EL (cell line): ENCODE measurements at places on chromosomes 7 and 10.

DNA sequence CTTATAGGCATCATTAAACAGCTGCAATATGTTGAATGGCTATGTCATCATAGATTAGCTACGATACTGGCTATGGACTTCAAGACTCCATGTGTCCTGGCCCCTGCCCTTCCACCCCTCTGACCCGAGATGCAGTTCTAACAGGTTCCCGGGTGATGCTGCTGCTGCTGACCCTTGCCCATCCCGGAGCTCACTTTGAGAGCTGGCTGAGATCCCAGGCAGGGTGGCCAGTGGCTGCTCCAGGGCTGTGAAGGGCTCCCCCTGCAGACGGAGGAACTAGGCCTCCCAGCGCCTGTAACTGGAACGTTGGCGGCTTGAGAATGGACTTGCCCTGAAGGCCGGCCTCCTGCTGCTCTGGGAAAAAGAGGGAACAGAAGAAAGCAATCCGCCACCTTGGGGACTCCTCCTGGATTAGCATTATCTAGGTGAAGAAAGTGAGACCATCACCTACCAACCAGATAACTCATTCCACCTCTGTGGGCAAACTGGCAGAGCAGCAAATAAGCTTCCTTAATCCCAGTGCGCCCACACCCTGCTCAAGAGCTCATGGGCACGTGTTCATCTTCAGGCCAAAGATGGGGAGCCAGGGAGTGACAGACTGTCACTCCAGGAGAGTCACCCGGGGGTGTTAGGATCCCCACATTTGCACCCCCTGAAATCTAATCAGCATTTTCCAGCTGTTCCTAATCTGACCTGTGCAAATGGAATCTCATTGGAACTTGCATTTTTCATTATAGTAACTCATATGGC, 56.8 kb downstream of the PARP12 start:
- DNase-seq = peak; percentile 13

GRCh38 chr10:117463545-117463920, 79.0 kb upstream of the EMX2 start:
- no peak for DNase-seq

GRCh38 chr10:28986117-28986792, 302.6 kb upstream of the LYZL1 start:
- DNase-seq = peak; percentile 9

DNA sequence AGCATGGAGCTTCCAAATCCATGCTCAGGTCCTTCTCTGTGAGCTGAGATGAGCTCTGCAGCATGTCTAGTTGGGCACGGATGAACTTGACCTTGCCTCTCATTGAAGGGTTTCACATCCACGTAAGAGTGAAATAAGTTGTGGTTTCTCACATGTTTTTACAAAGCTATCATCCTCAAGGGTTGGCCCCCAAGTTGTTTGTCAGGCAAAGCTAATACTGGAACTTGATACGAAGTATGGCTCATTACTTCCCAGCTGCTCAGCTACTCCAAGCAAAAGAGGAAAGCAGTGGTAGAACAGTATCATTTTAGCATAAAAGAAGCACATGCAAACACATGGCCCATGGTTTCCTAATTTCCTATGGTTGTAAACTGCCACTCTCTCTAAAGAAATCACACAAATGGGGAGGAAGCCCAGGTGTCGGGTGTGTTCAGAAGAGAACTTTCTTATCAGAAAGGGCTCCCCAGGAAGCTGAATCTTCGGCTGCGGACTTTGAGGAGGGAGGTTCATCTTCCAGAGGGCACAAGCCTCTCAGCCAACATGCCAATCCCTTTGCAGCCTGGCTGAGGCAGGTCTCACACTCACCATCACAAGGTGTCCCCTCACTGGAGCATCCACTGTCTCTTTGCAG, 45.3 kb downstream of the PDLIM1 start:
- DNase-seq = no peak

- no peak for DNase-seq
Measured at GRCh38 chr10:79125092-79125491, 56.3 kb downstream of the ZMIZ1 start.

DNA sequence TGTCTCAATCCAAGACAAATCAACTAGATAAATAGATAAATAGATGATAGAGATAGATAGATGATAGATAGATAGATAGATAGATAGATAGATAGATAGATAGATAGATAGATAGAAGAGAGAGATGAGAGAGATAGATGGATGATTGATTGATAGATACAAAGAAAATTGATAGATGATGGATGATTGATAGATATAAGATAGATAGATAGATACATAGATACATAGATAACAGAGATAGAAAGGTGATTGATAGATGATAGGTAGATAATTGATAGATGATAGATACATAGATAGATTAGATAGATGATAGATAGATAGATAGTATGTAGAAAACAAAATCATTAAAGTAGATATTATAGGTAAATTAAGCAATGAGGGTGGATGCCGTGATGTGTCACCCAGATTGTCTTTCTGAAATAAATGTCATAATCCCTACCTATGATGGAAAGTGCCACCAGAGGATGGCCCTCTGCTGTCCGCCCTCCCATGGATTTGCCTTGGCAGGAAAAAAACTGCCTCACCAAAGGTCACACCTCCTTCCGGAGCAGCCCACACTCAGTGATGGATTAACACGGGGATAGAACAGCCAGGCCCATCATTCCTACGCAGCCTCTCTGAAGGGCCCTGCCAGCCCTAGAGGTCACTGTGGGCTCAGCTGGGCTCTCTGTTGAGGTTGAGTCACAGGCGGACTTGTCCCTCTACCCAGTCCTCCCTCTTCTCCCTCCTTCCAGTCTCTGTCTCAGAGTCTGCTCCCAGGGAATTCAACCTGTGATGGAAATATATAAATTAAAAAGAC, 50.8 kb downstream of the KCNH2 start:
- no peak for DNase-seq

DNA sequence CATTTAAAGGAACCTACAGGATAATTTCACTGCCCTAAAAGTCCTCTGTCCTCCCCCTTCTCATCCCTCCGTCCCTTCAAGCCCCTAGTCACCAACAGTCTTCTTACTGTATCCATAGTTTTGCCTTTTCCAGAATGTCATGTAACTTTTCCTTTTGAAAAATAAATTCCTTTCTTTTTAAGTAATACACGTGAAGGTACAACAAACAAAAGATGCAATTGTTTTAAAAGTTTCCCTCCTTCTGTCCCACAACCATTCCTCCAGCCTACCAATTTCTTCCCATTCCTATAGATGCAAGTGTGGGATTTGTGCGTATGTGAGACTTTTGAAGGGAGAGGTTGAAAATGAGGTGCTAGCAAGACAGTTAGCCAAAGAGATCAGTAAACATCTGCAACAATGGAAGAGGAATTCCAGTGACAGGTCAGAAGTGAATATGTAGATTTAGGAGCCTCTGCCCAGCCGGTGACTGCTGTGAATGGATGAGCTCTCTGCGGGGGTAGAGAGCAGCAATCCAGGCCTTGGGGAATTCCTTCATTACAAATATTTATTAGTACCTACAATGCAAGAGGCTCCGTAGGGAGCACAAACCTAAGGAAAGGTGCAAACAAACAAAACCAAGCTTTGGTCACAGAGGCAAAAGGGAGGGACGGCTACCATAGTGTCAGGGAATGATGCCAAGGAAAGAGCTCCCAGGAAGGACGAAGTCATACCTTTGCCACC, 243.6 kb downstream of the SKIDA1 start:
- DNase-seq = no peak

GRCh38 chr10:97520978-97521761, 22.4 kb downstream of the UBTD1 start:
- no peak for DNase-seq
